Activated CD8-positive, alpha-beta memory T cell treated with anti-CD3 and anti-CD28 coated beads for 1 hour (primary cell): ENCODE measurements at places on chromosomes 1 and 21.

DNA sequence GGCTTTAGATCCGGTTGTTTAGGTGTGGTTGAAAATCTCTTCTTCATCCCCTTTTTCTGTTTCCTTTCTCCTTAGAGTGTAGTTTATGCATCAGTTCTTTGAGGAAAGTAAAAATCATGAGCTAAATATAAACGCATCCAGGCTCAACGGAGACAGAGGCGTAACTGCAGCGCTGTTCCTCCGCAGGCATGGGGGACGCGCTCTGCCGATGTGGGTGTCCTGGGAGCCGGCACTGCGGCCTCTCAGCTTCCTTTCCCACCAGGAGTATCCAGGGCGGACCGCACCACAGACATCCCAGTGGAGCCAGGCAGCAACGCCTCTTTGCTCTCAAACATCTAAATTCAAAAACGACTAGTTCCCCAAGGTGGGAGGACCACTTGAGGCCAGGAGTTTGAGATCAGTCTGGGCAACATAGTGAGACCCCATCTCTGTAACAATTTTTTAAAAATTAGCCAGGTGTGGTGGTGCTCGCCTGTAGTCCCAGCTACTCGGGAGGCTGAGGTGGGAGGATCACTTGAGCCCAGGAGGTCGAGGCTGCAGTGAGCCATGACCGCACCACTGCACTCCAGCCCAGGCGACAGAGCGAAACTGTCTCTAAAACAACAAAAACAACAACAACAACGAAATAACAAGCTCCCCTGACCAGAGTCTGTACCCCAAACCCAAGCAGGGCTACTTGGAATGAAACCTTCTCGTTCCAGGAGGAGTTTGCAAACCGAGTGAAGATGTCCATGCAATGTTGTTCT lies 16.4 kb downstream of the SLC45A1 start:
- no peak for DNase-seq

DNA sequence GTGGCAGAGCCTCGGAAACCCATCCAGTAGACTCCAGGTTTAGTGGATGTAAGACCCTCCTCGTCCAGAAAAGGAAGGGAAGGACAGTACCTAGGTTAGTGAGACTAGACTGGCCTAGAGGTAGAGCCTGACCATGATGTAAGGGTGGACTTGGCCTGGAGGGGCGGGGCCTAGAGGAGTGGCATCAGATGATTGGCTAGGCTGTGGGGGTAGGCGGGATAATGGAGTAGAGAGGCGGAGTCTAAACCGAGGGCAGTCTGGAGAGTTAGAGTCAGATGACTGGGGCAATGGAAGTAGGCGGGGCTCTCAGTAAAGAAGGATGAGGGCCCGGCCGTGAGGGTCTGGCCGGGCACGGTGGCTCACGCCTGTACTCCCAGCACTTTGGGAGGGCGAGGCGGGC lies 70.1 kb downstream of the EPHB2 start:
- no peak for DNase-seq

DNA sequence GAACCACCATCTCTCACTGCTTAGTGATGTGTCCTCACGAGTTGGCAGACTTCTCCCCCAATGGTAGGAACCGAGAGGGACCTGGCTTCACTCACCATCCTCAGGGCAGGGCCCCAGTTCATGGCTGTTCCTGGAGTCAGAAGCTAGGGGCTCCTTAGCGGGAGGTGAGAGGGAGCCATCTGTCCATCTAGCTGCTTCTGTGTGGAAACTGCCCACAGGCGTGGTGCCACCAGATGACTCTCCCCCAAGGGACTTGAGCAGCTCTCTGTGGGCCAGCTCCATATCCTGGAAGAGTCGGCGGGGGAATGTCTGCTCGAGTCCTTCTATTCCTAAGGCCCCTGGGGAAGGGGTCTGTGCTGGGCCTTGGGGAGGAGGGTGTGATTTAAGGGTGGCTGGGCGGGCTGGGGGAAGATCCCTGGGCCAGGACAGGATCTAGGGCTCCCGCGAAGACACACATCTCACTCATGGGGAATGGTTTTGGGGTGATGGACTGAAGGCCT lies 16.3 kb downstream of the LRRC71 start:
- DNase-seq: no peak

GRCh38 chr1:147245129-147245528 lies 2.6 kb downstream of the CHD1L start:
- DNase-seq: no peak

GRCh38 chr1:5465281-5465711 lies 526.9 kb downstream of the NPHP4 start:
- DNase-seq: no peak

- no peak for DNase-seq
Measured at GRCh38 chr1:215669806-215670491, 102.8 kb downstream of the KCTD3 start.

DNA sequence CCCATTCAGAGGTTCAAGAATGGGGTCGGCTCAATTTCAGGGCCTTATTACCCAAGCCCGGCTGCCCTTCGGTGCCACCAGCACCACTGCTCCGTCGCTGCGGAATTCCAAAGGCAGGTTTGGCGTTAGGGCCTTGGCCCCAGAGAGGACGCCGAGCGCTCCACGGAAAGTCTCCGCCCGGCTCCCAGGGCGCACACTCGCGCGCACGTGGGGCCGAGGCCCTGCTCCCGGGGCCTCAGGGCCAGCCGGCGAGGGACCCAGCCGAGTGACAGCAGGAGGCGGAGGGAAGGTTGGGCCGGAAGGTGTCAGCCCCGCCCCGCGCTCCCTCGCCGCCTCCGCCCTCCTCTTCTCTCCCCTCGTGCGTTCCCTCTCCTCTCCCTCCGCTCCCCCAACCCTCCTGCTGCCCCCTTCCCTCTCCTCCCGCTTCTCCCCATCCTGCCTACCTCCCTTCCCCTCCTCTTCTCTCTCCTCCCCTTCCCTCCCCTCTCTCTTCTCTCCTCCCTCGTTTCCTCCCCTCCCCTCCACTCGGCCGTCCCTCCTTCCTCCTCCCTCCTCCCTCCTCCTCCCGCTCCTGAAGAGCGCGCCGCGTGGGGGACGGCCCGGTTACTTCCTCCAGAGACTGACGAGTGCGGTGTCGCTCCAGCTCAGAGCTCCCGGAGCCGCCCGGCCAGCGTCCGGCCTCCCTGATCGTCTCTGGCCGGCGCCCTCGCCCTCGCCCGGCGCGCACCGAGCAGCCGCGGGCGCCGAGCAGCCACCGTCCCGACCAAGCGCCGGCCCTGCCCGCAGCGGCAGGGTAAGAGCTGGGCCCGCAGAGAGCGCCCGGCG lies at the start of gene ETS2:
Gene ETS2, plus strand, starts transcription at position 602 of the 825 bp plus-strand sequence. CDS start 4,106 bp downstream, outside the sequence.
- DNase-seq: peak; percentile 22

DNA sequence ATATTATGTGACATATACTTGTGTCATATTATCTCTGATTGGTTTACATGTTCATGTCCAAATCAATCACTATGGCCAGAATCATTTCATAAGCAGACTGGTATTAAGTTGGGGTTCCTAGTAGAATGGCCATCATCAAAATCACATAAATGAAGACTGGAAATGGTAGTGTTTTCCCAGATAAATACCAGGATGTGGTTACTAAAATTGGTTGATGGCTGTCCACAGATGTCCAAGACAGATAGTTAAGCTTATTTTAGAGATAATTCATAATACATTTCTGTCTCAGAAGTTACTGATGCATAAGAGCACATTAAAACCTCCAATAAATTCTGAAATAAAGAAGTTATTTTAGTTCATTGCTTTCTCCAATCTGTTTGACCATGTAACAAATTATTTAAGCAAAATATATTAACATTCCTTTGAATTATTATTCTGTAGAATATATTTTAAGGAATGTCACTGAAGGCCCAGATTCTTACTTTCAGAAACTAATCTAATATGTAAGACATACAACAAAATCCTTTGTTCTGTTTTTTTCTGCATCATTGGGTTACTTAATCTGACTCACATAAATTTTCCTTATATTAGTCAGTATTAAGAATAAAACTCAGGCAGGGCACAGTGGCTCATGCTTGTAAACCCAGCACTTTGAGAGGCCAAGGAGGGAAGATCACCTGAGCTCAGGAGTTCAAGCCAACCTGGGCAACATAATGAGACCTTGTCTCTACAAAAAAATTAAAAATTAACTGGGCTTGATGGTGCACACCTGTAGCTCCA lies 483.9 kb downstream of the PTPRC start:
- DNase-seq: no peak

- no peak for DNase-seq
Measured at GRCh38 chr1:818618-819291, 105.0 kb upstream of the SAMD11 start.

DNA sequence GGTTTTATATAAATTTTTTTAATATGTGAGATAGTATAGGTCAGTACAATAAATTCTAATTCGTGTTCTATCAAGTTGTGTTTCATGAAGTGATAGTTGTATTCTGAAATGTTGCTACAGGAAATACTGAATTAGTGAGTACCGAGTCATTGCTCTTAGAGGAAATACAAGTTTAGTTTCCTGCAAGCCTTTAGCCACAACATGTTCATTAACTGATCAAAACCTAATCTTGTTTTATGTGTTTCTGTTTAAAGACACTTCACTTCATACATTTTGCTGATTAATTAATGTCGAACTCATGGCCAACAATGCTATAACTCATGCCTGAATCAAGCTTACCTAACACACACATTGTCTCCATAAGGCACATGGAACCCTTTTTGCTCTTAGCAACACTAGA lies 43.6 kb downstream of the LRRC7 start:
- DNase-seq: no peak

DNA sequence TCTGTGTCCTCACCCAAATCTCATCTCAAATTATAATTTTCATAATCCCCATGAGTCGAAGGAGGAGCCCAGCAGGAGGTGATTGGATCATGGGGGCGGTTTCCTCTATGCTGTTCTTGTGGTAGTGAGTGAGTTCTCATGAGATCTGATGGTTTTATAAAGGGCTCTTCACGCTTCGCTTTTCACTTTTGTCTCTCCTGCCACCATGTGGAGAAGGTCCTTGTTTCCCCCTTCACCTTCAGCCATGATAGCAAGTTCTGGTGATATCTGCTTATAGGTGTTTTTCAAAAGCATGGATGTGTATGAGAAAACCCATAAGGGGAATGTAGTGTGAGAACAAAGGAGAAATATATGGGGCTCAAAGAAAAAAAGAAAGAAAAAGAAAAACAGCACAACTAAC lies 405.9 kb upstream of the RGS18 start:
- no peak for DNase-seq

- DNase-seq: peak; percentile 64
Measured at GRCh38 chr21:42117229-42117966, 46.3 kb downstream of the UMODL1 start.

DNA sequence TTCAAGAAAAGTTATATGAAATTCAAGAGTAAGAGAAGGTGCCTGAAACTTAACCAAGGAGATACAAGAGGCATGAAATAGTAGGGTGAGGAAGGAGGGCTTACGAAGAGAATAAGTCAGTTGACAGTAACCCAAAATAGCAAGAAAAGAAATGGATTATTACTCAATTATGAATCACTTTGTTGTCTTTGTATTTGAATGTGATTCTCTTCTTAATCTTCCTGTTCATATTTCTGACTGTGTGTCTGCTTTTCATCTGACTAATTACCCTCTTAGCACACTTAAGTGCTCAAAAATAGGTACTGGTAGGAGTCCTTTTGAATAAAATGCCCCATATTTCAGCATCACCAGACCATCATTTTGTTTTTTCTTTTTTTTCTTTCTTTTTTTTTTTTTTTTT lies 39.4 kb downstream of the GLMN start:
- DNase-seq: no peak

GRCh38 chr1:15153842-15154479 lies 414 bp downstream of the TMEM51 start:
- DNase-seq: no peak

- DNase-seq: no peak
Measured at GRCh38 chr1:45359882-45360513, 19.8 kb upstream of the MUTYH start.

DNA sequence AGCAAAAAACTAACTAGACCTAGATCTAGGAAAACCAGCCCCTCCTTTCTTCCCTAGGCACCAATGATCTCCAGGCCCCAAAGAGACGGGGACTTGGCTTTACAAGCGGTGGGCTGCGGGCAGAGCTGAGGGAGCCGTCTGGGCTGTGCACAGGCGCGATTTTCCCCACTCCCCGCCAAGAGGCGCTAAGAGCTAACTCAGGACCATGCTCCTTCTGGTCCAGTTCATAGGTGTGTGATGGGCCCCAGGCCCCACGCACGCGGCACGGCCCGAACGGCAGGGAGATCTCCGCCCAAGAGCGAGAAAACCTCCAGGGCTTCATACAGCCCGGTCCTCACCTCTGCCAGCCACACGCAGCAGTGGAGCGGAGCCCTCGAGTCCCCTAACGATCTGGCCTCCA lies 7.5 kb upstream of the GPR153 start:
- no peak for DNase-seq

- DNase-seq: no peak
Measured at GRCh38 chr1:38265293-38266196, 219.0 kb upstream of the POU3F1 start.

- DNase-seq: no peak
Measured at GRCh38 chr1:235918032-235918431, 51.3 kb upstream of the LYST start.

DNA sequence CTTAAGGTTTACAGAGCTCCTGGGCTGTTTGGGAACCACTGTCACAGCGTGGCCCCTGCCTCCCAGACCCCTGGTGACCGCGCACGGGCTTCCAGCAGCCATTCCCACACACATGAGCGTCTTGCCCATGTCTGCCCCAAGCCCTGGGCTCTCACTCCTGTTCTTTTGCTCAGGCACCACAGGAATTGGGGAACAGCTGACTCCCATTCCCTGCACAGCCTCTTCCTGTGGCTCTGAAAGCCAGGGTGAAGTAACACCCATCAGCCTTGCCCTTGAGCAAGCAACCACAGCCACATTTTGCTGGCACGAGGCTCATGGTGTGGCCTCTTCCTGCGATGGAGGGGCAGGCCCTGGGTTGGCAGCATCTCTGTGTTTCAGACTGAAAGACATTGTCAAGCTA lies 14.3 kb upstream of the GPR157 start:
- no peak for DNase-seq

DNA sequence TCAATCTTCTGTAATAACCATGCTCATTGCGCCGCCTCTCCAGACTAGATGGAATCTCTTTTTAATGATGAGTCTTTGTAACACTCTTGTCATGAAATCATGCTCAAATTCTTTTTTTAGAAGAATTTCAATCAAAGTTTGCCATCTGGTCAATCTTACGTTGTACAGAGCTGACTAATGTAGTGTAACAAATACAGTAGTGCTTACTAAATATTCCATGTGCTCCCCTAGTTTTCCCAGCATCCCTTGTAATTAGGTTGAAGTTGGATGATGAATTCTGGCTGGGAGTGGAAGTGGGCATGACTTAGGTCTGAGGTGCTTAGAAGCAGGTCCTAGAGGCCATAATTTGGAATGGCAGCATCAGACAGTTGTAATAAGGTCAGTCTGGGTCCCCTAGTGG lies 309.1 kb upstream of the SNX7 start:
- no peak for DNase-seq

GRCh38 chr1:3064296-3064850 lies 4.6 kb upstream of the PRDM16 start:
- DNase-seq: no peak

- no peak for DNase-seq
Measured at GRCh38 chr1:160446945-160447600, 46.7 kb downstream of the VANGL2 start.
